ENCODE measurements at places on chromosomes 3 and 15.

- DNase-seq = no peak
Measured at GRCh38 chr3:128807186-128807830, 72.1 kb upstream of the ACAD9 start.

DNA sequence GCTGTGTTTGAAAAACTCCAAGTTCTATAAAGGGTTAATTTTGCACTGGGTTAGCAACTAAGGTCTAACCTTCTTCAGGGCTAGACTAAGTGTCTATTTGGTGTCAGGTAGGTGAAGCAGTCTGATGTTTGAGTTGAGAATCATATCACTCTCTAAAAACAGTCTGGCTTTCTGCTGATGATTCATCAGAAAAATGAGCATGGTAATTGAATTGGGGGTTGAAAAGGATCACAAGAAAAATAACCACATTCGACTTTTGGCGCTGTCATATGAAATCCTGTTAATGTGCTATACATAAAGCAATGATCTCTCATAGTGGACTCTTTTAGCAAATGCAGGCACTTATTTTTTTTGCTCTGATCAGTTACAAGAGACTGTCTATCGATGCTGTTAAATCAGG lies 242.2 kb upstream of the AZI2 start:
- DNase-seq = no peak

GRCh38 chr3:141782386-141782932 lies 19.3 kb downstream of the GRK7 start:
- no peak for DNase-seq

DNA sequence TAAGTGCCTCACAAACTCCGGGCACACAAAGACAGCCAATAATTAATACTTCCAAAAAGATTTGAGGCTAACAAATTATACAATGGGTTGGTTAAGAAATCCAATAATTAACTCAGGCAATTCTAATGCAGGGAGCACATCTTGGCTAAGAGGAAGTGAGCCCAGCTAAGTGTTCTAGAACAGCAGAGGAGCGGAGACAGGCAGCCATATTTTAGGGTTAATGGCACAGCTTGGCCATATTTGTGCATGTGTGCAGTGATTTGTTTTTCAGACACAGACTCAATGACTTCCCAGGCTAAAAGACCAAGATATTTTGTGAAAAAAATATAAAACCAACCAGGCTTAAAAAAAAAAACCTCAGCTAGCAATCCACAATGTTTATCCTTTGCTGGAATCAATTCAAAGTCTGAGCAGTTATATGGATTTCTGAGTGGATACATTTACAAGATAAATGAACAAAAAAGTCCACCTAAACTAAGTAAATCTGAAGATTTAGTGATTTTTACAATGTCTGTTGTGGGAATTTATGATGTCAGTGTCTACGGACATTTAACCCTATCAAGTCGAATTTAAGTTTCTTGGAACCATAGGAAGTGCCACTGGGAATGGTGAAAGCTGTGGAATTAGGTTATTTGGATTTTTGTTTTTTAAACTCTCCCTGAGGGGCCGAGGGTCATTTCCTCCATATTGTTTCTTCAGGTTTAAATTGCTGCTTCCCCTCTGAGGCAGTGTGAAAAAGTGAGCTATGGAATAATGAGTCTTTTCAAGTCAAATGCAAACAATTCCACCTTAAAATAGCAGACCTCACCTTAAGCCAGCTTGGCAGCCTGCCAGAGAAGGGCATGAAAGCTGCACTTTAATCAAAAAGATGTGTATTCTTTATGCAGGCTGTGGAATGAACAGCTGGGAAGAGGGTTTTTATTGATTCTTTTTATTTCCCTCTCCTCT lies 413.7 kb upstream of the TBL1XR1 start:
- DNase-seq = no peak

Data from stimulated activated CD4-positive, alpha-beta T cell treated with anti-CD3 and anti-CD28 coated beads, Interleukin-4, amount 100 ng/mL, for 24 hours (primary cell).